Eye (tissue), 1 donor: ENCODE measurements at places on chromosomes 2 and 18.

DNA sequence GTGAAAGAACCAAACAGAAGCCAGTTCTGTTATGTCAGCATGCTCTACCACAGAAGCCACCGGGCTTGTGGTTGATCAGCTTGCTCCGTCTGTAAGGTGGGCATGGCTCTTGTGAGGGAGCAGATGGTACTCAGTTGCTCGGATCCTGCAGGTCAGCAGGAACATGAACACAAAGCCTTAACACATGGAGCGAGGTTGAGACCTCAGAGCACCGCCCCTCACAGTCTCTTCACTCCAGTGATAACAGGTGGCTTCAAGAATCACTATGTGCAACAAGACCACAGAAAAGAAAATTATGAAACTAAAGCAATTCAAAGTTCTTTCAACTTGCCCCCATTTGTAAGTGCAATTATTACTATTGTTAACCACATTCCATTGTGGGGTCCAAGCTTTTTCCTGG, 72.1 kb downstream of the OSBPL6 start:
- DNase-seq, result no peak

GRCh38 chr2:70935468-70936164, at the start of gene ATP6V1B1:
Gene ATP6V1B1 (plus strand): TSS chr2:70935900. CDS start chr2:70935955, 55 bp downstream.
- DNase-seq, result peak; percentile 85

DNA sequence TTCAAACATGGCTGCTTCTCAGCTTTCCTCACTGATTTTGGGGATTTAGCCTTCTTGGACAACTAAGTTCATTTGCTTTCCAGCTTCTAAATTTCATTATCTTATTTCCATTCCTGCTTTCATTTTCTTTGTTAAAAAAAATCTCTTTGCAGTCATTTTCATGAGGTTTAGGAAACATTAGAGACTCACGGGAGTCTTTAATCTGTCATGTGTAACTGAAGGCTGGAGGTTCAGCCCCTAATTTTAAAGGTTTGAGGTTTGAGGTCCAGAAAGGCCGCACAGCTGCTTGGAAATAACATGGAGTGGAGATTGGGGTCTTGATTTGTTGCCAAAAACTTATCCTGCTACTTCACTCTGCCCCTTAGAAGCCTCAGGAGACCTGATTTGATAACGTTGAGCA, 30.3 kb downstream of the PROKR1 start:
- DNase-seq, result no peak

DNA sequence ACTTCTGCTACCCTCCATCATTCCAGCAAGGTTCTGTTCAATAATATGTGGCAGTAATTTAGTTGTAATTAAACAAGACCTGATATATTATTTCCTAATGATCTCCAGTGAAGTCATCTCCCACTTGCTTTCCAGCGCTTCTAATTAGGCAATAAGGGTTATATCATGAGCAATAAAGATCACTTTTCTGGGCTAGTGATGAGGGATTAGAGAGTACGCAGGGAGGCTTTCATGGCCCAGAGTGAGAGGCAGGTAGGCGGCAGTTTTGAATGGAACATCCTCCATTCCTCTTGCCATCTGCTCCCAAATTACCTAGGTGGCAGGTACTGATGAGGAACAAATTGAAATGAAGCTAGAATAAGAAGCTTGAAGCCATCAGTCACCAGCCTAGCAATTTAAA, 358.1 kb upstream of the SYT4 start:
- no peak for DNase-seq

DNA sequence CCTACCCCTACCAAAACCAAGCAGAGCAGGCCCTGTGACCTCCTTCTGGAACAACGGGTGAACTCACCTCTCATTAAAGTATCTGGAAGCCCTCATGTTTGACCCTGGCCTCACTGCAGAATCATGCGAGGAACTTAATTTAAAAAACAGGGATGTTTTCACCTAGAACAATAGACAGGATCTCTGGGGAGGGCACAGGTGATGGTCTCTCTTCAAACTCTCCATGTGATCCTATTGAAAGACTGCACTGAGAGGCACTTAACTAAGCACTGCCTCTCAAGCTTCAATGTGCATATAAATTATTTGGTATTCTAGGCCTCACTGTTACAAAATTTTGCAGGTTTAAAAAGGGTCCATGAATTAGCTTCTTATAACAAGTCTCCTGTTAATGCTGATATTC, 7.5 kb downstream of the ZNF519 start:
- DNase-seq, result peak; percentile 11

GRCh38 chr2:10137053-10137843, 14.7 kb downstream of the RRM2 start:
- no peak for DNase-seq

DNA sequence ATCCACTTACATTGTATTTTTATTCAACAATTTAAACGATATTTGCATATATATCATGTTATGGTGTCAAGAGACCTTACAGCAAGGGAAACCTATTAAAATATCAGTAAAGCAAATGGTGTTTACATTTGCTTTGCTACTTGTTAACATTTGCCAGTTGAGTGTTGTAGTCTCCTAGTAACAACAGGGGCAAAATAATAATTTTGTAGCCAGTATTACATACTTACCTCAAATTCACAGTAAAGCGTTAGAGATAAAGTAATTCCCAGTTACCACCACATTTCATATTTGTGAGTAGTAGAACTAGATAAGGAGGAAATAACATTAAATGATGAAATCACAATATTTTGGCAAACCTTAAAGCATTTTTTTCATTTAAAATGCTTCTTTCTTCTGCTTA, 71.3 kb downstream of the FASTKD2 start:
- no peak for DNase-seq

- no peak for DNase-seq
These were observed 1.7 kb downstream of the MYCN start for GRCh38 chr2:15941871-15942710.

DNA sequence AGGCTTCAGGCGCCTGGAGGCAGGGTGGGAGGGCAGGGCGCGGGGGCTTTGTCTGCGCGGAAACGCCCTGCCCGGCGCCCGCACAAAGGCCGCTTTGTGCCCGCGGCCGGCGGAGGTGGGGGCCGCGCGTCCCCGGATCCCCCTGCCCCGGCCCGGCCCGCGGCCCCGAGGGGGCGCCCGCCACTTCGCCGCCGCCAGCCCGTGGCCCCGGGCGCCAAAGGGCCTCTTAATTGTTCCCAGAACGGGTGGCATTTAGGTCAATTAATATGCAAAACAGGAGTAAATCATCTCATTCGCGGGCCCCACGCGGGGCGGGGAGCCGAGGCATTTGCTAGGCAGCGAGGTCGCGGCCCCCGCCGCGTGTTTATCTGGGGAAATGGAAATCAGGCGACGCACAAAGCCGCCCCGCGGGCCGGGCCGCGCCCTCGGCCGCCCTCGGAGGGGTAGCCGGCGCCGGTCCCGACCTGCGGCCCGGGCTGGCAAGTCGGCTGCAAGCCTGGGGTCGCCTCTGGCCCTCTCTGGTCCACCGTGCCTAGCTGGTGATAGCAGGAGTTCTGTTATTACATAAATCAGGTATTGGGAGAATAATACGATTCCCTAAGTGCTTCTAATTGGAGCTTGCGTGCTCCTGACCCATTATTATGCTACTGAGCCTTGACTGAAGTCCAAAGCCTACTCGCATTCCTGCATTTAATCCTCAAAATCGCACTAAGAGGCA, 148.2 kb upstream of the GLI2 start:
- peak; percentile 61 for DNase-seq

DNA sequence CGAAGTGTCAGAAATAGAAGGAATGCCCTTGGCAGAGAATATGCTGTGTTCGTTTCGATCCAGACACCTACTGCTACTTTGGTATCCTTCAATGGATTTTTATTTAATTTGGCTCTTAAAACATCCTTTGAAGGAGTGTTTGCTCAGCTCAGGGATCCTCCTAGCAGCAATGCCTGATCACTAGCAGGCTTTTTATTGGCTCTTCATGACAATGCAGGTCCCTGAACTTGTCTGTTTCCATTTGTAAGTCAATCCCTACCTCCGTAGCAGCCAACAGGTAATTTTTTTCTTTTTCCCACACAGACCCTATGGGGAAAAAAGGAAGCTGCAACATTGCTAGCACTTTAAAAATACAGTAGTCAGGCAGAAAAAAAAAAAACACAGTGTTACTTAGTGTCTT, 366.2 kb upstream of the LRRTM1 start:
- DNase-seq, result no peak

- DNase-seq, result no peak
These were observed 908 bp downstream of the STAT1 start for GRCh38 chr2:191012845-191013681.
